ENCODE measurements at places on chromosomes 5 and 9.

DNA sequence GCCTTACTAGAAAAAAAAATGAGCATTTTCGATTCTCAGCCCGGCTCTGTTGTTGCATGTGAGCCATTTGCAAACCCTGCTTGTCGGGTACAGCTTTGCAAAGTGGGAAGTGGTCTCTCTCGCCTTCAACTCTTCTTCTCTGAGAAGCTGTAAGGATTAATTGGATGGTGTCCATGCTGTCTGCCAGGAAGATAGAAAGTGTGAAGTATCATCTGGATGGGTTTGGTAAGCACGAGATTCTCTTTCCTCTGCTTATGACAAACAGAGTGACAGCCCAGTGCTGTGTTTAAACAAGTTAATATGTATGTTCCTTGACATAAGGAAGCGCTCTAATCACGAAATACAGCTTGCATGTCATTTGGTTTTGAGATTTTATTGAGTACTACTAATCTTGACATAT lies 109.1 kb upstream of the SPATA31D4 start:
- no peak for DNase-seq

DNA sequence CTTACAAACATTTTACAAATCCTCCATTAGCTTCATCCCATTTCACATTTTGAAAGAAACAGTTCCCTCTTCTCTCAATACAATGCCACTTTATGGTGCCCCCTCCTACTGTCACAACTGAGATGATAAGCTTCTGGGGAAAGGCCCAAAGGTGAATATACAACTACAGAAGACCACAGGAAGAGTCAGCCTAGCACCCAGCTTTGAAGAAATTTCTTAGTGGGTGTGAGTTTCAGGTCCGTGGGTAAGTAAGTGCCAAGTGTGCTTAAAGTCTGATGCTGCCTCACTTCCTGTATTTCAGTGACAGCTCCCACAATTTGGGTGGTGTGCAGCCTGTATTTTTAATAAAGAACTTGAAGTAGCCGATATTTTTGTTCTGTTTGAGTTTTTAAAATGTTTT lies 68.1 kb downstream of the ARHGEF28 start:
- no peak for DNase-seq

GRCh38 chr5:96794757-96795156 lies 13.0 kb downstream of the ERAP1 start:
- DNase-seq, result no peak

- DNase-seq, result no peak
Observed at GRCh38 chr9:111078391-111079038, 40.2 kb upstream of the LPAR1 start.

GRCh38 chr5:177428574-177429217 lies 2.2 kb downstream of the GRK6 start:
- DNase-seq, result no peak

DNA sequence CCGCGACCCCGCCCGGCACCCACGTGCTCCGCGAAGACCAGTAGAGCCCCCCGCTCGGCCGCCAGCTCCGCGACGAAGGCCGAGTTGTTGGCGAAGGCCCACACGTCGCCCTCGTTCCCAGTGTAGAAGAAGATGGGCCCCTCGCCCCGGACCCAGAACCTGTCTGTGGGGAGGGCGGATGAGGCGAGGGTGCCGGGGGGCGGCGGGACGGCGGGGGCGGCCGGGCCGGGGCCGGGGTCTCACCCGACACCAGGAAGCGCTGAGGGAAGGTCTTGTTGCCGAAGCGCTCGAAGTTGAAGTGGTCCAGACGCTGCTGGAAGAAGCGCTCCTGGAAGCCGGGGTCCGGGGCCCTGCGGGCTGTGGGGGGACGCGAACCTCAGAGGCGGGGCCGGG lies 317 bp downstream of the DPP7 start:
- no peak for DNase-seq

GRCh38 chr5:168772316-168772961 lies 193.3 kb upstream of the PANK3 start:
- no peak for DNase-seq

- no peak for DNase-seq
Observed at GRCh38 chr9:70477907-70478480, 63.5 kb upstream of the KLF9 start.

DNA sequence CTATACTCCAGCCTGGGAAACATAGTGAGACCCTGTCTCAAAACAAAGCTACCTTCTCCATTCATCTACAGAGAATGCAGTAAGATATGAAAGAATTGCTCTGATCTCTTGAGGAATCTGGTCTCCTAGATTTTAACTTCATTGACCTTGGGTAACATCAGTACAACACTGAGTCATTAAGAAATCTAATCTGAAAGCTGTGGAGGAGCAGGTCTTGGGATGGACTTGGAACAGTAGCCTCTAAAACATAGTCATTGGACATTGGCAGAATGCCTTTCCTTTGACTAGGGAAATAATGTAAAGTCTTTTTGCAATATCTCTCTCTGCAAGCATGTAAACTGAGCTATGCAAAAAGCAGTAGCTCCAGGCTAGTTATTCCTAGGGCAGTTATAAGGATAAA lies 58.1 kb downstream of the KCNN2 start:
- peak; percentile 12 for DNase-seq

- no peak for DNase-seq
Observed at GRCh38 chr5:152151113-152151512, 226.5 kb upstream of the GLRA1 start.

All from T1000 (cell line).